Stimulated activated CD8-positive, alpha-beta memory T cell treated with anti-CD3 and anti-CD28 coated beads, Interleukin-2, amount 100 ng/mL, for 1 hour (primary cell): ENCODE measurements at places on chromosomes 12 and 14.

DNA sequence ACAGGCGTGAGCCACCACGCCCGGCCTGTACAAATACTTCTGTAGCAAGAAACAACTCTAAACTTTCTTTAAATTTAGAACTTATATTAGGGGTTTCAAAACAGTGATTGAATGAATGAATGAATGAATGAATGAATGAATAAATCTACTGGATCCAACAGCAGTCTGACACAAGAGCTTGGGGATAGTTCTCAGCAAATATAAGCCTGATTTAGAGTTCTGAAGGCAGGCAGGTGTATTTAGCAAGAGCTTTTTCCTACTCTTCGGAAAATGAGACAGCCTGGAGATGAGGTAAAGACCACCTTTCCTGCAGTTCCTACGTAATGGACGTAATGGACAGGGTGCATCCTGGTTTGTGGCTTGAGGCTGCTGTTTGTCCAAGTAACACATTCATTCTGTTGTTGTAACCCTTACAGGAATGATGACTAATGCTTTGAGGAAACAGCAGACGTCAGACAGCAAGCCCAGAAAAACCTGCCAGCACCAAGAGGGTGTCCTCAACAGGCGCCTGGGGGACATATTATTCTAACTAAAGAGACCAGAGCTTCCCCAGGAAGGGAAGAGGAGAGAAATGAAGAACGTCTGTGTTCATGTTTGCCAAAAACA is 277.4 kb upstream of the SOX5 start:
- no peak for DNase-seq

DNA sequence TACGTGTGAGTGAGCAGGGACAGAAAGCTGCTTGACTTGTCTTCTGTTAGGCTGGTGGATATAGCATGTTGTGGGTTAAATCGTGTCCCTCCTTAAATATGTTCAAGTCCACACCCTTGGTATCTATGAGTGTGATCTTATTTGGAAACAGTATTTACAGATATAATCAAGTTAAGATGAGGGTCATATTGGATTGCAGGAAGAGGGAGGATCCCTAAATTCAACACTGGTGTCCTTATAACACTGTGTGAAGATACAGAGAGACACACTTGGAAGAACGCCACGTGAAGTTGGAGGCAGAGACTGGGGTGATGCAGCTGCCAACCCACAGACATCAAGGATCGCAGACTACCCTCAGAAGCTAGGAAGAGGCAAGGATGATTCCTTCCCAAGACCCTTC is 275.2 kb upstream of the SSTR1 start:
- no peak for DNase-seq

GRCh38 chr12:56151672-56152131 is 685 bp upstream of the MYL6B start:
- peak; percentile 33 for DNase-seq

GRCh38 chr12:90428881-90429280 is 526.1 kb downstream of the CCER1 start:
- DNase-seq, result no peak

- no peak for DNase-seq
Measured at GRCh38 chr14:47269756-47270492, 405.5 kb downstream of the MDGA2 start.

GRCh38 chr12:41230756-41231155 is 42.6 kb downstream of the PDZRN4 start:
- no peak for DNase-seq

DNA sequence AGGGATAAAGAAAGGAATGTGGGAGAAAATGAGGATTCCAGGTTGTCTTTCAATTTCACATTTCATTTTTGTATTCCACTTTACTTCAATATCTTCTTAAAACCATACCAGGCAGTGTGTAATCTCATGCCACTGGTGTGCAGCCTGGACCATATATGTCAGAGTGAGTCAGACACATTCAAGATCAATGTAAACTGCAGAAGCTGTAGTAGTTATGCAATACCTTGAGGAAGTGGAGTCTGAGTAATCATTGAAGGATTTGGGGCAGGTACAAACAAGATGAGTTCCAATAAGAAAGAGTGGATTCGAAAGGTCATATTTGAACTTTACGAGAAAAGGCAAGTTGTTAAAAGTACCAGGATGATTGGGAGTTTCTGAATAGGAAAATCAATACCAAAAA is 14.1 kb downstream of the PLCZ1 start:
- DNase-seq, result no peak

DNA sequence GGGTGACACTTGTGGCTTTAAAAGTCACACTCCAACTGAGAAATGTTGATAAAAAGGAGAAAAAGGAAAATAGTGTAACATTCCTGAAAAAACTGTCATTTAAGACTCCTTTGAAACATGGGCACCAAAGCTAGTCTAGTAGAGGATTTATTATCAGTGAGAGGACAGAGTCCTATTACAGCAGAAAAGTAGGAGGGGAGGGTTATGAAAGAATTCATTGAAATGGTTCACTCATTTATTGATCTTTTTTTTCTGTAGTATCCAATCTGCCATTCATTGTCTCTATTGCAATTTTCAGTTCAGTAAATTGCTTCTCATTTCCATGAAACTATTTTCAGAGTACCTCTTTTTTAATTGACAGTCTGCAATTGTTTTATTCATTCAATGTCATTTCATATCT is 25.4 kb downstream of the PPM1A start:
- no peak for DNase-seq

GRCh38 chr12:91887957-91888356 is 257.7 kb downstream of the BTG1 start:
- no peak for DNase-seq

DNA sequence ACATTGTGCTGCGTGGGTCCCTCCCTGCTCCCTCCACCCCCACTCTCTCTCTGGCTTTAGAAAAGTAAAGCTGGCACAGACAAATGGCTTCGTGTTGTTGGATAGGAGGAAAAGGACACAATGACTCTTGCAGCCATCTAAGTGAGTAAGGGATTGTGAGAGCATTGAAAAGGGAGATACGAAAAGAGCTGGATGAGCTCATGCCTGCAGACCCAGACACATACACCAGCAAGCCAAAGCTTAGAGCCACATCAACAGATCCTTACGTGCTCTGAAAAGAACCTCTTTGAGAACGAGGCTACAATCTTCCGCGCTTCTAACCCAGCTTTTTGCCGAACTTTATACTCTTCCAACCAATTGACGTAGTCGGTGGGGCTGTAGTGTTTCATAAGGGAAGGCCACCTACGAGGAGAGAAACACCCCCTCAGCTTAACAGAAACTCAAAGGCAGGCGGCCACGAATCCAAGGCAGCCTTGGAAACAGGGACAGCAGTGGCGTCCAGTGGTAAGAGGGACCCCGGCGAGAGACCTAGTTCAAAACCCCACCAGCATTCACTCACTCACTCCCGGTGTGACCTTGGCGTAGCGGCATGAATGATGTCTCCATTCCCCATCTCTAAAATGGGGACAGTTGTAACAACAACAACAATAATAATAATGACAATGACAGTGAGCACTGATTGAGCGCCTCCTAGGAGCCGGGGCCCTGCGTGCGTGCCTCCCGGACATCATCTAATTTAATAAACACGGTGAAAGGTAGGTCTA is 1.1 kb downstream of the FBXO21 start:
- DNase-seq, result no peak

DNA sequence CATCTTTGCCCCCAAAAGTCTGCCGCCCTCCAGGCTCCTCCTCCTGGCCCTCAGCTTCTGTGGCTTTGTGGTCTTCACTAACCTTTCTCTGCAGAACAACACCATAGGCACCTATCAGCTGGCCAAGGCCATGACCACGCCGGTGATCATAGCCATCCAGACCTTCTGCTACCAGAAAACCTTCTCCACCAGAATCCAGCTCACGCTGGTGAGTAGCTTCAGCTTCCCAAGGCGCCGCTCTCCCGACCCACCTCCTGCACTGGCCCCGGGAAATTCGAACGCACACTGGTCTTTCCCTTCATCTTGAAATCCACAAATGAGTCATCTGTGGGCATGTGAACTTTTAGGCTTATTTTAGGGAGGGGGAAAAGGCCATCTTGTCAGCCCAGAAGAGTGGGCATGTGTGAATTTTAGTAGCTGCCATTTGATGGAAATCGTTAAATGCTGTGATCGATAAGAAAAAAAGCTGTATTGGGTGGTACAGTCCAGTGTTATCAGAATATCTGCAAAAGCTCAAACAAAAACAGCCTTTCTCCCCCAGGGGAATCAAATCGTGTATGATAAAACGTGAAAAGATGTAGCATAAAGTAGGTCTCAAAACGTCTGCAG is 700 bp downstream of the SLC35E3 start:
- no peak for DNase-seq

GRCh38 chr14:90866833-90867232 is 50.6 kb upstream of the TTC7B start:
- no peak for DNase-seq

- DNase-seq, result no peak
Measured at GRCh38 chr12:119576118-119576810, 17.3 kb upstream of the TMEM233 start.

DNA sequence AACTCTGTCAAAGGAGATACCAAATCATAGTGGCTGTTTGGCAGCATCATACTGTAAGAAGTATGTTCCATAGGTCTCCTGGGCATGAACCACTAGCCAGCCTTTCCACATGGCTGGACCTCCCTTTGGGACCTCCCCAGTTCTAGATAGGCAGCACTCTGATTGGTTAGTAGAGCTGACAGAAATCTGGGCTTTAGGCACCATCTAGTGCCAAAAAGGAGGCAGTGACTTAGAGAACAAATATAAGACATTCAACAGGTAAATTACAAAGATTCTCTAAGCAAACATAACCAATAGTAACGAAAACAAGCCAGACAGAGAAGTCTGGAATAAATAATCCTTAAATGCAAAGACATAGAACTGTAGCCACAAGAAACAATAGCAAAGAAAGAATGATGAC is 148.0 kb upstream of the PDE3A start:
- DNase-seq, result no peak

- DNase-seq, result no peak
Measured at GRCh38 chr12:62886796-62887195, 48.2 kb downstream of the PPM1H start.

DNA sequence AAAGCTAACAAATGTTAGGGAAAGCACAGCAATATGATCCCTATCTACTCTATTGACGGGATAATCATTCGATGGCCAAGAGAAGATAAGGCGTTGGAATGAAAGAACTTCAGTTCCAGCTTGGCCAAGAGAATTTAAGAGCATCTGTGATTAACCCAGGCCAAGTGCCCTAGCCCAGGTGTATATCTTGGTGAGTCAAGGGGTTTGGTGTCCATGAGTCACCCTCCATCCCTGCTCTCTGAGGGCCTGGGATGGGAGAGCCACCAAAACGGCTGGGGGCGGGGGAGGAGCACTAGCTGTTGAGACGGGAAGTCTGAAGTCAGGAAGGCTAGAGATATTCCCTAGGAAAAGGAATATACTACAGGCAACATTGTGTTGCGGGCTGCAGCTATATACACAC is 13.0 kb downstream of the TBPL2 start:
- DNase-seq, result no peak

- no peak for DNase-seq
Measured at GRCh38 chr12:5047094-5047493, 3.4 kb downstream of the KCNA5 start.

DNA sequence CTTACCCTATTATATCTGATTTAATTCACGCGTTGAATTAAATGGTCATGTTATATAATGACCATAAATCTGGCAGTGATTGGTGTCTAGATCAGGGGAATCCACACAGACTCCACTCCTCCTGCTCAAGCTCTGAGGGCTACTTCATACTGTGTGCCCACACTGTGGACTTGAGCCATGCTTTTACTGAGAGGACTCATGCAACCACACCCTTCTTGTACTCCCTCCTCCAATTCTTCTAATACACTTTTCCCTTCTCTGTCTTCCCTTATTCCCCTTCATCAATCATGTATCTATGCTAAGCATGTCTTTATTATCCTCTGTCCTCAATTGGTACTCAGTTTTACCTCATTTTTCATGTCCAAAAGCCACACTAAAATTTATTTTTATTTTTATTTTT is 37.7 kb upstream of the LRFN5 start:
- DNase-seq, result no peak

DNA sequence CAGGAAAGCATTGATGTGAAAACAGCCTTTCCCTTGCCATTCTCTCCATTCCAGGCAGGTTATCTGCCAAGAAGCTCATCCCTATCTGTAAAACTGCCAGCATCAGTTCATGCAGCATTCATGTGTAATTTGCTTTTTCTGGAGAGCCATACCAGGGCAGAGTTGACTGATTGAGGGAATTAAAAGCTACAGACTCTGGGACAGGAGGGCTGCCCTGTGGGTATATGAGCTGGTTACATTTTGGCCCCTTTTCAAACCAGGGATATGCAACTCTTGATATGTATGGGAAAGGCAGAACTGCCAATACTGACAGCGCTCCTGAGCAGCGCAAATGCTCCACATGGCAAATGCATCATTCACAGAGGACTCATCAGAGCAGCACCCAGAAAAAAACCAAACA is 53.7 kb downstream of the SYT1 start:
- DNase-seq, result no peak

DNA sequence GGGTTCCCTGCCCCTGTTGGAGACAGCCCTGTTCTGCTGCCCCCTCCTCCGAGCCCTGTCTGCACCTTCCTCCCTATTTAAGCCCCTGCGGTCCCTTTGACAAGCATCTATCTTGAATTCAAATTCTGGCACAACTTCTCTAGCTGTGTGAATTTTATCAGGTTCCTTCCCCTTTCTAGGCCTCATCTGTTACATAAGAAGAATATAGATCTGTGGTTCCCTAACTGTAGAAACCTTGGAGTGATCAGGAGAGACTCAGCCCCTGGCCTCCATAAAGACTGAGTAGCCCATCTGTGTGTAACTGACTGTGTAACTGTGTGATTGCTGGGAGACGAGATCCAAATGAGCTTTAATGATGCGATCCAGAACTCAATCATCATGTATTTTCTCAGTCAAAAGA is 13.0 kb upstream of the RACGAP1 start:
- DNase-seq, result no peak

DNA sequence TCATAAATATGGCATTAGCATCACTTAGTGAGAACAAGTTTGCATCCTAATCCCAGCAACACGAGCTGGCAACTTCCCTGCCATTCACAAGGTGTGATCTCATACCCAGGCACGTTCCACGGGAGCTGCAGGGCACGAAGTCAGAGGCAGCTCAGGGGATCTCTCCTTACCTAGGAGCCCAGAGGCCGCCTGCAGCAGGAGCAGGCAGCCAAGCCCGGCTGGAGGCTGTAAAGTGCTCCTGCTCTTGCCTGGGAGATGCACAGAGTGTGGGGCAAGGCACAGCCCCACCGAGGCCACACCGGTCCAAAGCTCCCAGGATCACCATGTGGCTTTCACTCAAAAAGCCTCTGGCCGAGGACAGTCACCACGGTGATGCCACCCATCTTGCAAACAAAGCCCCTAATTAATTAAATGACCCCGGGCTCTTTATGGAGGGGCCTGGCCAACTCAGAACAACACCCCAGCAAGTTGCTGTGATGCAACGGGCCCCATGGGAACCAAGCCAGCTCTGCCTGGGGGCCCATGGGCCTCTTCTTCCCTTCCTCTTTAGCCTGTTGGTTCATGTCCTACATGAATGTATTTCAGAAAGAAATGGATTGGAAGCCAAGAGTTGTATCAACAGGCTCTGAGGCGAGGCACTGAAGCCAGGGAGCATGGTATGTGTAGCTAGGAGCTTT is 26.5 kb downstream of the NUAK1 start:
- DNase-seq, result no peak

GRCh38 chr12:89880690-89881350 is 172.2 kb upstream of the ATP2B1 start:
- peak; percentile 7 for DNase-seq

- DNase-seq, result no peak
Measured at GRCh38 chr12:76883811-76884210, 5.0 kb upstream of the CSRP2 start.

- no peak for DNase-seq
Measured at GRCh38 chr14:103519043-103519836, 3.4 kb downstream of the CKB start.
